ENCODE measurements at places on chromosomes 3 and 15.

DNA sequence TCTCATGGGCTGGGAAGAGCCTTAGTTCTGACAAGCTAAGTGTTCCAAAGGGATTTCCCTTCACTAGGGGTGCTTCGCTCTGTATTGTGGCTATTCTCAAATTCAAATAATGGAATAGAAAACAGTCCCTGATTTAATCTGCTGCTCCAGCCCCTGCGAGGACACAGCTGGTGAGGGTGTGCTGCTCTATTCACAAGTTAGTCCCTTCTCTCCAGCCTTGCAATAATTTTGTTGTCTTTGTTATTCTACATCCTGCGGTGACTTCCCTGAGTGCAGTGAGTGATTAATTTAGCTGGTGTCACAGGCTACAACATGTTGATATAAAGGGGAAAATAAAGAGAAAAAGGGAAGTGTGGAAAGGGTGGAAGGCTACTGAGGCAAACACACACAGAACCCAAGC lies 180.5 kb upstream of the VEPH1 start:
- no peak for DNase-seq

GRCh38 chr15:100207053-100207452 lies 134.7 kb downstream of the ADAMTS17 start:
- DNase-seq: no peak

DNA sequence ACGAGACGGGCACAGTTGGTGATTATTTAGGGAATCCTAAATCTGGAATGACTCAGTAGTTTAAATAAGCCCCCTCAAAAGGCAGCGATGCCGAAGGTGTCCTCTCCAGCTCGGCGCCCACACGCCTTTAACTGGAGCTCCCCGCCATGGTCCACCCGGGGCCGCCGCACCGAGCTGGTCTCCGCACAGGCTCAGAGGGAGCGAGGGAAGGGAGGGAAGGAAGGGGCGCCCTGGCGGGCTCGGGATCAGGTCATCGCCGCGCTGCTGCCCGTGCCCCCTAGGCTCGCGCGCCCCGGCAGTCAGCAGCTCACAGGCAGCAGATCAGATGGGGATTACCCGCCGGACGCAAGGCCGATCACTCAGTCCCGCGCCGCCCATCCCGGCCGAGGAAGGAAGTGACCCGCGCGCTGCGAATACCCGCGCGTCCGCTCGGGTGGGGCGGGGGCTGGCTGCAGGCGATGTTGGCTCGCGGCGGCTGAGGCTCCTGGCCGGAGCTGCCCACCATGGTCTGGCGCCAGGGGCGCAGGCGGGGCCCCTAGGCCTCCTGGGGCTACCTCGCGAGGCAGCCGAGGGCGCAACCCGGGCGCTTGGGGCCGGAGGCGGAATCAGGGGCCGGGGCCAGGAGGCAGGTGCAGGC lies 318.0 kb downstream of the FGF12 start:
- DNase-seq: no peak

- DNase-seq: no peak
Measured at GRCh38 chr15:57518779-57519405, 72.8 kb upstream of the MYZAP start.

- DNase-seq: no peak
Measured at GRCh38 chr3:127408684-127409420, 121.0 kb upstream of the PRR20G start.
